ENCODE measurements at places on chromosomes 5 and 9. TPM values are rescaled to one million over a fixed set of nuclear protein-coding genes. Genes with fewer than 3 reads are reported as not detected.

KLF4 gene
- polyA plus RNA-seq = 44.1 TPM

TLX3 gene
- not detected for polyA plus RNA-seq

LCN9 gene
- polyA plus RNA-seq = not detected

ASTN2 gene
- 18.1 TPM for polyA plus RNA-seq

DNA sequence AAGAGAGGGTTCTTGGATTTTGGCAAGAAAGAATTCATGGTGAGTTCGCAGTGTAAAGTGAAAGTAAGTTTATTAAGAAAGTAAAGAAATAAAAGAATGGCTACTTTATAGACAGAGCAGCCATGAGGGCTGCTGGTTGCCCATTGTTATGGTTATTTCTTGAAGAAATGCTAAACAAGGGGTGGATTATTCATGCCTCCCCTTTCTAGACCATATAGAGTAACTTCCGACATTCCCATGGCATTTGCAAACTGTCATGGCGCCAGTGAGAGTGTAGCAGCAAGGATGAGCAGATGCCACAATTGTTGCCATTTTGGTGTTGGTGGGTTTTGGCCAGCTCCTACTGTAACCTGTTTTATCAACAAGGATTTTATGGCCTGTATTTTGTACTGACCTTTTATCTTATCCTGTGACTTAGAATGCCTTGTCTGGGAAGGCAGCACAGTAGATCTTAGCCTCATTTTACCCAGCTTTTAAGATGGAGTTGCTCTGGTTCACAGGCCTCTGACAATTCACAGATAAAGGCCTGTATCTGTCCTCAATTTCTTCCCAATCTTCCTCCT is 1026.1 kb upstream of the DMAC1 start:
- no peak for DNase-seq

- DNase-seq = no peak
These were observed 55.2 kb upstream of the OLFM1 start for GRCh38 chr9:135032041-135032835.

DNA sequence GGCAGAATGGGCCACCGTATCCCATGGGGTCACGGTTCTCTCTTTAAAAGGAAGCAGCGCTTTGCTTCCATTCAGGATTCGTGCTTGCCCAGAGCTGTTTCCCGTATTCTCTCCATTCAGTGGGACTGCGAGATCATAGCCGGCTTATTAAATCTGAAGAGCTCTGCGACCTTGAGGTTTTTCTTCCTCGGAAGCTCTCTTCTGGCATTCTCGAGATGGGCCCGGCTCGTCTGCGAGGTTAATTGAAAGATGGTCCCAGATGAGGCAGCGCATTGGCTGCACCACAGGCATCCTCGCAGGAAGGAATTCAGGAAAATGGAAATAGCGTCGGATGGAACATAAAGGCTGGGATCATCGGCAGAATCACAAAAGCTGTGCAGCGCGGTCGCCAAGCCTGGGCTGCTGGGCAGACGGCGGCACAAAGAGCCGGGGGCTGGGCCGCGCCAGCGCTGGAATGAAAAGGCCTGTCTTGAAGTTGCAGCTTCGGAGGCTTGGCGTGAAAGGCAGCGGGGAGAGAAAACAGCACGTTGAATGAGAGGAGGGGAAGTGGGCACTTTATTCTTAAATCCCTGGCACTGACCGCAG is 236.2 kb downstream of the IRX2 start:
- DNase-seq = no peak

DNA sequence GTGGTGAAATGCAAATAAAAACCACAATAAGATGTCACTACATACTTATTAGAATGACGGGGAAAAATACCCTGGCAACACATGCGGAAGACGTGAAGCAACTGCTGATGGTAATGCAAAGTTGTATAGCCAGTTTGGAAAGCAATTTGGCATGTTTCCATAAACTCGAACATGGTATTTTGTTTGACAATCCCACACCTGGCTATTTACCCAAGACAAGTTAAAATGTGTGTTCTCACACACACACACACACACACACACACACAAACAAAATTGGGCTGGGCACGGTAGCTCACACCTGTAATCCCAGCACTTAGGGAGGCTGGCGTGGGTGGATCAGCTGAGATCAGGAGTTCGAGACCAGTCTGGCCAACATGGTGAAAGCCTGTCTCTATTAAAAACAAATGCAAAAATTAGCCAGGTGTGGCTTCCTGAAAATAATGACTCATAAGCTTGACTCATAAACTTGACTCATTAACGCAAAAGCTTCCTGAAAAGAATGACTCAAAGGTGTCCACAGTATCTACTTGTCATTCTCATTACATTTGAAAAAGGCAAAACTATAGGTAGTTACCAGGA is 456.5 kb downstream of the CDH18 start:
- DNase-seq = no peak

DNA sequence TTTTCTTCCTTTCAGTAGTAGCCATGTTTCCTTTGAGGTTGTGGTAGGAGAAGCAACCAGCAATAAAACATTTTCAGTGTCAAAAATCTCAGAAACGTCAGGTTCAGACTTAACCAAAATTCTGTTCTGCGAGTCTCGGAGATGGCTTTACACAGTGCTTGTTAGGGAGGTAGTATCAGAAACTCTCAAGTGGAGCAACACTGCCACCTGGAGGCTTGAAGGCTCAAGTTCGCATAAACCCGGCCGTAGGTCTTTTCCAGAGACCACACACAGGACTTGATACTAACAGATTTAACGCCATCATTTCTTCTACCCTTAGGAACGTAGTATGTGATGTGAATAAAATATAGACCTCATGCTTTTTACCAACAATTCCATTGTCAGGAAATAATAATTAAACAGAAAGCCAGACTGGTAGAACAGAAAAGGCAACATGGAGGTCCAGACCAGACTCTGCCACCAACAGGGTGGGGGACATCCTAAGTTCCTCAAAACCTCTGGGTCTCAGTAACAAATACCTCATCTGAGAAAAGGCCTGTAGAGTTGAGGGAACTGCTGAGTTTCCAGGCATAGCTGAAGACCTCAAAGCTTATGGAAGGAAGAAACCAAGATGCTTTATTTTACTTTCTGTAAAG is 8.5 kb downstream of the PTGER4 start:
- DNase-seq = peak; percentile 75

- DNase-seq = no peak
These were observed 356.6 kb upstream of the C9orf72 start for GRCh38 chr9:27929841-27930240.

DNA sequence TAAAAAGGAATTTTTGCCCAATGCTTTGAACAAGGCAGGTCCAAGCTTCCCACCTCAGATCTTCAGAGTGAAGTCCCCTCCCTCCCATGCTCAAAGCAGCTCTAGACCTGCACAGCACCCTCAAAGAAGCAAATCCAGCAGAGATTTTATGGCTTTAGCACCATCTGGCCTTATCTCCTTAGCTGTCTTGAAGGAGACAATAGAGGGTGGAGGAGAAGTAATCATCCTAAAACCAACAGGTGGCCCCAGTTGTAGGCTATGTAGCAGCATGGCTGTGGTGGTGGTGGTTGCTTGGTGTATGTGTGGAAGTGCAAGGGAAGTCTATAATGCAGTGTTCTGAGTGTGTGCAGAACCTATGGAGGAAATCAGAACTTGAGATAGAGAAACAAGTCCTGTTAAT is 140.1 kb downstream of the GRIA1 start:
- DNase-seq = no peak

DNA sequence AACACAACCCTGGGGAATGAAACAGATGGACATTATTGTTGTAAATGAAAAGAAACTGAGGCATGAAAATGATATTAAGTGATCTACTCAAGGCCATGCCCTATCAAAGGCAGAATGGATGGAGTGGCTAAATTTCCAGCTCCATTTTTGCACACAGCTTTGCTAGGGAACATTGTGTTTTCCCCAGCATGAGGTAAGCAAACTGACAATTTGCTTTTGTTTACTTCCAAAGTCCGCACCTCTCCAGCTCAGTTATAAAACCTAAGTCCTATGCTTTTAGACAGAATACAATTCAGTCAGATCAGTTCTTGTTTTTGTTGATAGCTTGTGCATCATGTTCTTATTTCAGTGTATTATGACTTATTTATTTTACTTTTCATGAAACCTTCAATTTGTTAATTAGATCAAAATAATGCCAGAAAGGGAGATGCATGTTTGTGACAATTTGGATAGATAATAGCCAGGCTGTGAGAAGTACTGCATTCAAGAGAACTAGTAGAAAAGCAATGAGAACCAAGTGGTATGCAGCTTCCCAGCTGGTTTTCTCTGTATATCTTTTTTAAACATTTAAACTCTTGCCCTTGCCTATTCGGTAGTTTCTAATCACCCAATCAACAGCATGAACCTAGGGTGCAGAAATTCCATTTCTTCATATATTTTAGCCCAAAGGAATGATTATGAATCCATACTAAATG is 380.8 kb downstream of the SPATA31D1 start:
- no peak for DNase-seq

GRCh38 chr9:22452415-22453010 is 5.9 kb downstream of the DMRTA1 start:
- DNase-seq = peak; percentile 74

DNA sequence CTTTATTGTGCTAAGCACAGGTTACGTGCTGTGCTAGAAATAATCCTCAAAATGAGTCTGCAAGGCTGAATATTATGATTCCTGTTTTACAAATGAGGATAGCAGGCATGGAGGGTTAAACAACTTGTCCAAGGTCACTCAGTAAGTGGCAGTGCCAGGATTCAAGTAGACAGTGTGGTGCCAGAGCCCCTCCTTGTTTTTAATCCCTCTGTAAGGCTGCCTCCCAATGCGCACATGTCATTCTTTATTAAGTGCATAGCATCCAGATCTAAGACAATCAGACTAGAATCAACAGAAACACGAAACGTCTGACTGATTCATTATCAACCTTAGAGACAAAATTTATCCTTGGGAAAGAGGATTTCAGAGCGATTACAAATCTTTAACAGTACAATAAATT is 199.6 kb downstream of the SMARCA2 start:
- DNase-seq = no peak

DNA sequence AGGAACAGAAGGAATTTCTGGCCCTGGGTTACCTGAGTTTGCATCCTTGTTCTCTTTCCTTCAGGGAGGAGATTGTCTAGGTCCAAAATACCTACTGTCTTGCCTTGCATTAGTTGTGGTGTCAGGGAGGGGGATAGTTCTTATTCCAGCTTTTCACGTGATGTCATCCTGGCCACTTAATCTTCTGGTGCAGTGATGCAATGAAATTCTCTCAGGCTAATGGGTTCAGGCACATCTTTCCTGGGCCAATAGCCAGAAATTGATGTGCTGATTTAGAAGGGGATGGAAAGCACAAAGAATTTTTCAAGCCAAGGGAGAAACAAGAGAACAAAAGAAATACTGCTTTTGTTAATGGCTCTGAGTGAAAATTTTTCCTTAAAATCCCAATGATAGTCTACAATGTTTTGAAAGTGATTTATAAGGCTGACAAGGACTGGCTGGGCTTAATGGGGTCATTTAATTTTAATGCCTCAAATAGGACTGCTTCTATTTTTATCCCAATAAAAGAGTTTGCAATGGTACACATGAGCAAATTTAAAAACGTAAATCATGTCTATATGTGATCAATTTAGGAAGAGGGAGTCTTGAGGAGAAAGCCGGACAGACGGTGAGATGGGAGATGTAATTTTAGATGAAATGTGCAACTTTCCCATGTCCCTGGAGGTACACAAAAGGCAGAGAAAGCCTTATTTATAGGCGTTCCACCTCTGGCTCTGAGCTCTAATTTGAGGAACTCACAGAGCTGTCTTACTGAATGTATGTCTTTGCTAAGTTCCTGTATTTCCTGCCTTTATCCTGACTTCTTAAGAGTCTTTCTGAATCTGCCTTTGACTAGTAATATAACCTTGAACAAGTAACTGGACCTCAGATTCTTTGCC is 89.3 kb upstream of the SV2C start:
- DNase-seq = no peak

GRCh38 chr5:76425928-76426804 is 23.1 kb downstream of the IQGAP2 start:
- no peak for DNase-seq

DNA sequence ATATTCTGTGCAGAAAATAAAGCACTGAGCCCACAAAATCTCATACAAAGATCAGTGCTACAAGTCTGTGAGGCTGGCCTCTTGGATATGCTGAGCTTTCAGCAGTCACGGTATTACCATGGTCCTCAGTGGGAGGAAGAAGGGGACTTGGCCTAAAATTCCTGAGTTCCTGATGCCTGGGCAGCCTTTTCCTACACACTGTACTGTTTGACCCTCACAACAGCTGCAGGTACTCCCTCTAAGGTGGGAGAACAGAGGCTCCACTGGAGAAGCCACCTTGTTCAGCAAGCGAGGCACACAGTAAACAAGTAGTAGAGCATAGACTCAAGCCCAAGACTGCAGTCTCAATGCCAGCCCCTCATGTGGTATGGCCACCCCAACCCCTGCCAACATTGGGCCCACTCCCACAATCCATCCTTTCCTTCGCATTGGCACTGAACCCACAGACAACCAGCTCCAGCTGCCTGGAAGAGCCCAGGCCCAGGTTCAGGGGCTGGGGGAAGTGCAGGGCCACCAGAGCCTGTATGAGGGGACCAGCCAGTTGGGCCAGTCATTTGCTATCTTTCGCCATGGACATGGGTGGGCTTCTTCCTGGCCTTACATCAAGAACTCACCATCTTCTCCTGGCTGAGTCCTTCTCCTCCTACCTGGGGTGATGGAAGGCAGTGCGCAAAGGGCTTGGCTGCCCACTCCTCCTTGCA is 14.3 kb downstream of the ACSL6 start:
- DNase-seq = no peak

- no peak for DNase-seq
These were observed 54.2 kb upstream of the BASP1 start for GRCh38 chr5:17163221-17163620.

DNA sequence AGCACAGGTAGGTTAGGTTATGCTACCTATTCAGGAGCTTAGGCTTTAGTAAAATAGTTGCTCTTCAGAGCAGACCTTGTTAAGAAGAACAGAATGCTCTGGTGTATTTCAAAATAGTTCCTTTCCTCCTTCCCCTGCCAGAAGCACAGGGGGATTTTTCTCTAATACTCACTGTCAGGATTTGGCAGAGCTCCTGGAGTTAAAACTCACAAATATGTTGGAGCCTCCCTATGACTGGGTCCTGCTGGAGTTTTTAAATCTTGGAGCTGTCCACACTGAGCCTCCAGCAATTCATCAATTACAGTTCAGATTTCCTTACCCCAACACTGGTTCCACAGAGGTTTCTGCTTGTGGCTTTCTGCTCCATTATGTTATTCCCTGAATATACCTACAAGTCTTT is 1233.8 kb upstream of the WWC1 start:
- no peak for DNase-seq

Measured in right cardiac atrium (tissue), 5 donors.